Stimulated activated CD4-positive, alpha-beta T cell treated with anti-CD3 and anti-CD28 coated beads, Interleukin-4, amount 100 ng/mL, for 1 hour (primary cell): ENCODE measurements at places on chromosomes 2 and 18.

DNA sequence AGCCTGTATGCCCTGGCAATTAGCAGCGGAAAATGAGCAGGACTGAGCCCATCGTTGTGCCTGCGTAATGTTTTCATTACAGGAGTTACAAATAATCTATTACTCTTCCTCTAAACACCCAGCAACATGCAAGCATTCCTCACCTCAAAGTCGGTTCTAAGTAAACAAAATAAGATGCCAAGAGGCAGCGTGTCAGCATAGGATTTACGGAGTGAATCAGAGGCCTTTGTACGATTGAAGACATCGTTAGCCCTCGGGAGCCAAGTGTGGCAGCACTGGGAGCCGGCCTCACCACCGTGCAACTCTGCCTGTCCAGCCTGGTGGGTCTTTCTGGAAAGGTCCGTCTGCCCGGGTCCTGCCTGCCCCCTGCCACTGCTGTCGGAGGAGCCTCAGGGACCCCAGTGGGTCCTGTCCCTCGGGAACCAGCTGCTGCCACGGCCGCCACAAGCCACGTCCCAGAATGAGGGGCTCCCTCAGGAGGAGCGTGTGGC is 80.1 kb upstream of the CTDP1 start:
- no peak for DNase-seq

DNA sequence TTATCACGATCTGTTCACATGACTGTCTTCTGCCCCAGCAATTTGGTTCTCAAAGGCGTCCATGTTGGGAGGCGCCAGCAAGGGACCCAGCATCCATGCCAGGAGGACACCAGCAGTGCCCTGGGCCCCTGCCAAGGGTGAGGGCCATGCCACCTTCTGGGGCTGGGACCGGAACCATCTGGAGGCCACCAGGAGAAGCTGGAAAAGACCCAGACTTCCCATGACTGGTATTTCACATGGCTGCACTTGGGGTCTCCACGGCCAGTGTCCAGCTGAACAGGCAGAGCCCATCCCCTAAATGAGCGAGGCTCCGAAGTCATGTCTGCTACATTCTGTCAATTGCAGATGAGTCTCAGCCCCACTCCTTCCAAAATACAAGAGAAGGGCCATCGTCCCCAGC is 306.8 kb upstream of the HS6ST1 start:
- no peak for DNase-seq

DNA sequence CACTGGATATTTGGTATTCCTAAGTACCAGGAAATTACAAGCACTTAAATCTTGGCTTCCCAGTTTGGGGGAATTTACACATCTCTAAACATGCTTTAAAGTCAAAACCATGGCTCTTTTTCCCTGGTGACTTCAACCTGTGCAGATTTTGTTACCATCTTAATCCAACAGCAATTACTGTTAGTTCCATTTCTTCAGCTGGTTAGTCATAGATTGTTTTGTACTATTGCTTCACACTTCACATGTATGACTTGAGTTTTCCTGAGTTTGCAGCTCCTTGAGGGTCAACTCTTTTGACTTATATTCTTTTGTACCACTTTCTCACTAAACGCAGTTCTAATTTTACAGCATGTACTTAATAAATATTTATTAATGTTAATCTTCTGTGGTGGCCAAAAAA is 203.4 kb upstream of the RND3 start:
- no peak for DNase-seq

GRCh38 chr2:236938126-236938525 is 147.6 kb upstream of the COPS8 start:
- DNase-seq: no peak

DNA sequence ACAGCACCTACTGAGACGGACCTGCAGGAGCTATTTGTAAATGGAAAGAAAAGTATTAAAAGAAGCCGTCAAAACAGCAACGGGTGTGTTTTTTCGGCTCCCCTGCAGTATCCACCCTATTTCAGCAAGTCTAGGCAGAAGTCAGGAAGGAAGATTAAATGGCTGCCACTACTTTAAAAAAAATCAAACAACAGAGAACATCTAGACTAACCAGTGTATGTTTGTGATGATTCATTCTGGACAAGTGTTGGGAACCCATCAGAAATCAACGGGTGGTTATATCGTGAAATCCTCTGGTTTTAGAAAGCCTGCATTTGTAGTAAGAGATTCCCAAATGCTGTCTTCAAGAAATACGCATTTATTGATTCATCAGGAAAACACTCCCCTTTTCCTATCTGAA is 9.0 kb downstream of the PMAIP1 start:
- no peak for DNase-seq

GRCh38 chr2:8380026-8380425 is 301.8 kb upstream of the ID2 start:
- DNase-seq: no peak
